ENCODE measurements at places on chromosomes 11 and 22.

GRCh38 chr11:68216171-68216938 lies 3.3 kb upstream of the KMT5B start:
- no peak for DNase-seq

- DNase-seq, result no peak
Observed at GRCh38 chr11:57251491-57252104, 14.5 kb upstream of the APLNR start.

- DNase-seq, result no peak
Observed at GRCh38 chr11:28618416-28618815, 510.2 kb downstream of the METTL15 start.

- no peak for DNase-seq
Observed at GRCh38 chr11:66006891-66007176, 4.5 kb downstream of the BANF1 start.

DNA sequence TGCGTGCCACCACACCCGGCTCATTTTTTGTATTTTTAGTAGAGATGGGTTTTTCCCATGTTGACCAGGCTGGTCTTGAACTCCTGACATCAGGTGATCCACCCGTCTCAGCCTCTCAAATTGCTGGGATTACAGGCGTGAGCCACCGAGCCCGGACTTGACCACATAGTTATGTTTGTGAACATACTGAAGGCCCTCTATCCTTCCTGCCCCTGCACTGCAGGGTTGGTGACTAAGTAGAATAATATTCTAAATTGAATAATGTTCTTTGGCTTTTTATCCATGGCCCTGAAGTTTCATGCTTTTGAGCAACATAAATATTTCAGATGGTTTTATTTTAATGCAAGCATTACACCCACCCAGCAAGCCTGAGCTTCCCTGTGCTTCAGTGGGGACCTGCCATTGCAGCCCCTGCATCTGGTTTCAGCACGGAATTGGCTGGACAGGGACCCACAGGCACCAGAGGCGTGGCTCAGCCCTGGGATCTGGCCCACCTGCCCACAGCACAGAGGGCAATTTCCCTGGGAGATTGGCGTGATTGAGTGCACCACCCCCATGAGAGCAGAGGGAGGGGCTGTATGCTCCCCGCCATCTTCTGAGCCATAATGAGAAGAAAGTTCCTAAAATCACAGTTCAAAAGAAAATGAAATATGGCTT lies 460.5 kb downstream of the BRD1 start:
- DNase-seq, result no peak

DNA sequence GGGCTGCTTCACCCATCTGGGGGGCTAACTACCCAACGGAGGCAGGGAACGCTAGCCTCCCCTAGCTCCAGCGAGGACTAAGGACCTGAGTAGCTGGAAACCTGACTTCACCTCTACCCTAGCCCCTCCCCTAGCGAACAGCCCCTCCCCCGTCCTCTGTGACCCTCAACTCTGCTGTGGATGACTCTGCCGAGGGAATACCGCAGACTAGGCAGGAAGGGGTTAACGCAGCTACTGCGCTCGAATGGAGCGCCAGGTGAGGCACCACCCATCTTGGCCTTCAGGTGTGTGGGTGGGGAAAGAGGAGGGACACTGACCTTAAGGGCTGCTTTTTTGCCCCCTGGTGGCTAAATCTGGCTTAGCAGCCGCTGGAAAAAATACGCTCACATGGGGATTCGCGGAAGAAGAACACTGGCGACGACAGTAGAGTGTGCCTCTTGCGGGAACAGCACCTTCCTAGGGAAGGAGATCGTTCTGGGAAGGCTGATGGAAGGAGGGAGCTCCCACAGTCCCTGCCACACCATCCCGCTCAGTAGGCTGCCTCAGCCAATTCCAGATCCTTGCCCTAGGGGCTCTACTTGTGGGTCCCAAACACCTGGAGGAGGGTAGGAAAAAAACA lies 4.5 kb upstream of the BCL9L start:
- peak; percentile 91 for DNase-seq

DNA sequence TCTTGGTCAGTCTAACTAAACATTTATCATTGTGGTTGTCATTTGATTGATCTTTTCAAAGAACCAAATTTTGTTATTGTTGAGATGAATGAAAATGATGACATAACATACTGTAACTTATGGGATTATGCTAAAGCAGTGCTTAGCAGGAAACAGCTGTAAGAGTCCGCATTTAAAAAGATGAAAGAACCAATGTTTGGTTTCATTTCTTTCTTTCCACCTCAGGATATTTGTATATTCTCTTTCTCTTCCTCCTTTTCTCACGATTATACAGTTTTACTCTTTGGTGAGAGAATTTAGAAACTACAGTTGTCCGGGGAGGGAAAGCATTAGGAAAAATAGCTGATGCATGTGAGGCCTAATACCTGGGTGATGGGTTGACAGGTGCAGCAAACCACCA lies 23.1 kb downstream of the PIH1D2 start:
- no peak for DNase-seq

DNA sequence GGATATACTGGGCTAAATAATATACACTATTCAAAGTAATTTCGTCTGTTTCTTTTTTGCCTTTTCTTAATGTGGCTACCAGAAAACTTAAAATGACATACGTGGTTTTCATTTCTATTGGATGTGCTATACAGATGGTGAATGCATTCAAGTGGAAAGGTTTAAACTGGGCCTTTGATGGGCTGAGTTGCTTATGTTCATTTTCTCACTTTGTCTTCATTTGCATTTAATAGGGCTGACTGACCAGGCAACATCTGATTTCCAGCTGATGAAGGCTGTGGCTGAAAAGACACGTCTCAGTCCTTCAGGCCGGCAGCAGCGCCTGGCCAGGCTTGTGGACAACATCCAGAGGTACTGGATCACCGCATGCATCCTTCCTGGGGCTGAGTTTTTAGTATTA lies 27.9 kb downstream of the PIWIL4 start:
- no peak for DNase-seq

DNA sequence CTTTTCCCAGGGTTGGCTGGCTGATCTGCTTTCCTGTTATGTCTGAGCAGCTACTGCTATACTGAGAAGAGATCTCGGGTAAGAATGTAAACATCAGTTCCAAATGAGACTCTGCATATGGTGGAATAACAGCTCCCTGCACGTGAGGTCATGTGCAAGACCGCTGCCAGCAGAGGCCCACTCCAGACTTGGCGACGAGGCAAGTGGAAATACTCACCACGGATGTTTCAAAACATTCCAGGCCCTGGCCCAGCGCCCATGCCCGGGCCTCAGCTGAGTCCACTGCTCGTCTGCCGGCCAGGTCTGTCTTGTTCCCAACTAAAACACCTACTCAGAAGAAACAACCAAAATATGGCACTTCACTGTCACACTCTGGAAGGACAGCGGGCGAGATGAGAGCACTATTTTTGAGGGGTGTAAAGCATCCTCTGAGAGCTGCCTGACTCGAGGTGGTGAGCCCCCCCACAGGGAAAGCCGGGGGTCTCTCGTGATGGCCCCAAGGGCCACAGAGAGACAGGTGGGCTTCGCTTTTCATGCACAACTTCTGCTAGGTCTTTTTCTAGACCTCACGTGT lies 13.1 kb downstream of the IFT27 start:
- DNase-seq, result no peak

GRCh38 chr11:118438314-118438931 lies 2.1 kb downstream of the KMT2A start:
- DNase-seq, result peak; percentile 20

DNA sequence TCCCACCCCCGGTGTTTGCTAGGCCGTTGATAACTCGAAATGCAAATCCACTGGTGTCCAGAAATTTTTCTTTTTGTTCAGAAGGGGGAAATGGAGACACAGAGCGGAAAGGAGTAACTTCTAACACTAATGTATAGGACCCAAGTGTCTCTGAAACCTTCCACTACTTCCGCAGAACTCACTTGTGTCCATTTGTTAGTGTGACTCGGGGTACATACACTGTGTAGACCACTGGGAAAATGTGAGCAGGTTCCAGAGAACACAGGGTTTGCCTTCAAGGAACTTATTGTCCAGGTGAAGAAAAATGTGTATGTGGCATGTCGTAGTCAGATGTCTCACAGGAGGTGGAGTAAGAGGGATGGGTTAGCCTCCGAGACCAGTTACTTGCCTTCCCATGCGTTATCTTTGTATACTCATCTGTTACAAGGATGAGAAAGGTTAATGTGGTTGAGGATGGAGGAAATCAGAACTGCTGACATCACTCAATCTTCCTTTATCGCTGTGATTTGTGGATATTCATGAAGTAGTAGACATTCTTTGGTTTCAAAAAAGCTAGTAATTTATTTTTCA lies 857 bp downstream of the ARCN1 start:
- peak; percentile 2 for DNase-seq

GRCh38 chr11:2923446-2924375 lies 5.5 kb downstream of the PHLDA2 start:
- no peak for DNase-seq

GRCh38 chr11:90732486-90732885 lies 509.6 kb upstream of the CHORDC1 start:
- no peak for DNase-seq

- no peak for DNase-seq
Observed at GRCh38 chr22:31278151-31278621, 14.1 kb downstream of the PIK3IP1 start.

- no peak for DNase-seq
Observed at GRCh38 chr11:85813721-85814120, 2.8 kb upstream of the SYTL2 start.

DNA sequence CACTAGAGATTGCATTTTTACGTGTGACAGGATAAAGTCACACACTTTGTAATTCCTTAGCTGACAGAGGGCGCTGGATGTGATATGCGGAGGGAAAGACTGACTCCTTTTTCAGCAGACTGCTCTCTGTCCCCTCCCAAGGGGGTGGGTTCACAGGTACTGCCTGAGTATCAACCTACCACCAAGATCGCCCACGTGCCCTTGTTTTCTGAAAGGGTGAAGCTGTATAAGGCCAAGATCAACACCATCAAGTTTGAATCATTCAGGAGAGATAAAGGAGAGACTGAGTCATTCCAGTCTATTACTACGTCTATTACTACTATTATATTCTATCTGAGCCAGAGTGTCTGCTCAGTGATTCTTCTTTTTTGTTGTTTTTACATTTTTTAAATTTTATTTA lies 30.7 kb downstream of the BUD13 start:
- DNase-seq, result no peak

GRCh38 chr11:33575311-33575710 lies 125.3 kb downstream of the C11orf91 start:
- DNase-seq, result no peak

- DNase-seq, result no peak
Observed at GRCh38 chr11:21295508-21295907, 626.1 kb downstream of the NELL1 start.

GRCh38 chr11:100870138-100870537 lies 183.1 kb downstream of the ARHGAP42 start:
- no peak for DNase-seq

DNA sequence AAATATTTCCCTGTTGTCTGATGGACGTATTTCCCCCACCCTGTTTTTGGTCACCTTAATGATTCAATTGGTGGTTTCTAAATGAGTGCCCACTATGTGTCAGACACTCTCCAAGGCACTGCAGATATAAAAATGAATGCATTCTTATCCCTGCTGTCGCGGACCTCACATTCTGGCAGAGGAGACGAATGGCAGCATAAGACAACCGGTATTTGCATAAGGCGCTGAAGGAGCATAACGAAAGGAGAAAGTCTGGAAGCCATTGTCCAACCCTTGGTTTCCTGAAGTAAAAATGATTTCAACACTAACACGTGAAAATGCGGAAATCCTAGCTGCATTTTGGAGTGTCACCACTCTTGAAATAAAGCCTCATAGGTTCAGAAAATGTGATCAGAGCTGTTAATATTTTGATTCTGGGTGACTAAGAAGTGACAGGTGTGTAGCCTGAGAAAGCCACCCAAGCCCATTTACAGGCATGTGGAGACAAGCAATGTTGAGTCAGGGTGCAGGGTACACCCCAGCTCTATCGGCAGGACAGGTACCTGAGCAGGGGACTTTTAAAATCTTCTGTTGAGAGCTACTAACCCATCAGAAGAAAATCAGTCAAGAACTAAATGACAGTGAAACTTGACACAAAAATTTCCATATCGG lies 10.1 kb upstream of the GAB2 start:
- DNase-seq, result no peak

All from stimulated activated CD4-positive, alpha-beta T cell treated with anti-CD3 and anti-CD28 coated beads, Interleukin-12 subunit alpha, Interleukin-12 subunit beta, amount 100 ng/mL, for 24 hours (primary cell).